T1000 (cell line): ENCODE measurements at places on chromosomes 7 and 10.

GRCh38 chr7:116284390-116284789 is 74.1 kb downstream of the TES start:
- no peak for DNase-seq

GRCh38 chr10:20677340-20677739 is 219.8 kb downstream of the NEBL start:
- no peak for DNase-seq

- DNase-seq: no peak
Observed at GRCh38 chr7:42527004-42527403, 290.0 kb upstream of the GLI3 start.

DNA sequence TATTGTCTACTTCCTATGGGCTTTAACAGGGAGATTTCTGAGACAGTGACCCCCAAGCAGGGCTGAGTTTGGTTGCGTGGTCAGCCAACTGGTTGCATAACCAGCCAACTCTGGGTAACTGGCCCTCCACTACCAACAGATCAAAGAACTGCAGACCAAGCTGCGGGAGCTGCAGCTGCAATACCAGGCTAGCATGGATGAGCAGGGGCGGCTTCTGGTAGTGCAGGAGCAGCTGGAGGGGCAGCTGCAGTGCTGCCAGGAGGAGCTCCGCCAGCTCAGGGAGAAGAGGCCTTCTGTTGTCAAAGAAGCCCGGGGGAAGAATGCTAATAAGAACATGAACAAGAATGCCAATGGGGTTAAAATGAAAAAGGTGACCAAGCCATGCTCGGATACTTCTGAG is 15.7 kb upstream of the FLNC start:
- no peak for DNase-seq

DNA sequence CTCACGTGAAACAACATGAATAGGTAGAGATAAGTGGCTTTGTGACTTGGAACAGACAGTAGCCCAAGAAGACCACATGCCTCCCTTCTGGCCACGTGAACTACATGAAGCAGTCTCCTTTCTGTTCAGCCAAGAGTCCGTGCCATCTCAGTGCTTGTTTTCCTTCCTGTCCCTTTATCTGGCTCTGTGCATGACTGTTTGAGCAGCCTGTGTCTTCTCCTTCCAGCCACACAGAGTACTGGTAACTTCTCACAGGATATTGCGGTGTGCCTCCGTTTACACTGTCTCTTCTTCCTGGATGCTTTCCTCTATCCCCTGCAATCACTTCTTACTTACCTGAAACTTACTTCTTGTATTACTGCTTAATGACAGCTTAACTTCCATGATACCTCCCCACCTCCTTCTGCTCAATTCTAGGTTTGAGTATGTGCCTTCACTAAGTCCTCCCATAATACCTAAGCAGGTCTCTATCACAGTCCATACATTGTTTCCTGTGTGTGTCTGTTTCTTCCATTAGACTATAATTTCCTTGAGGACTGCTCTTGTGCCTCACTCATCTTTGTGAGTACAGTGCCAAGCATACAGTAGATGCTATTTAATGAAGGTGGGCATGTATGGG is 748.7 kb downstream of the AUTS2 start:
- DNase-seq: no peak

DNA sequence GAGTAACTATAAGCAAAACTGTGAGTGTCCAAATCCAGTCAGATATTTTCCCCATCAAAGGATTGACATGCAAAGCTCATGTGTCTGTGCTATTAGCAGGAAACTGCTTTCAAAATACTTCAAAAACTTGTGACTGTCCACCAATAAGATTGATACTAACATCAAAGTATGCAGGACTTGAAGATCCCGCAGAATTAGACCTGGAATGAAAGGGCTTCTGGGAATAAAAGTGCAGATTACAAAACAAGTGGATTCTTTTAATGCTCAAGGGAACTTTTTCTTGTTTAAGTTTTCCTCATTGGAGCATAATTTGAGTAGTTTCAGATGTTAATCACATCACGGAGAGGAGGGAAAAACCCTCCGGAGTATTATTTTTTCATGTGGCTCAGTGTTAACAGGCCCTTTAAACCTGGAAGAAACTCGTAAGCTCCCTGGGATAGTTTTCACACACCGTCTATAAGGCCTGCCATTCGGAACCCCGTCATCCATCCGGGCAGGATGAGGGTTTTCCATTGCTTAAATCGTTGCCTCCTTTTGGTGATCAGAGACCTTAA is 33.9 kb upstream of the MKX start:
- no peak for DNase-seq

- no peak for DNase-seq
Observed at GRCh38 chr7:15921576-15921975, 235.1 kb upstream of the MEOX2 start.

- peak; percentile 64 for DNase-seq
Observed at GRCh38 chr7:13850185-13850752, 139.2 kb downstream of the ETV1 start.

DNA sequence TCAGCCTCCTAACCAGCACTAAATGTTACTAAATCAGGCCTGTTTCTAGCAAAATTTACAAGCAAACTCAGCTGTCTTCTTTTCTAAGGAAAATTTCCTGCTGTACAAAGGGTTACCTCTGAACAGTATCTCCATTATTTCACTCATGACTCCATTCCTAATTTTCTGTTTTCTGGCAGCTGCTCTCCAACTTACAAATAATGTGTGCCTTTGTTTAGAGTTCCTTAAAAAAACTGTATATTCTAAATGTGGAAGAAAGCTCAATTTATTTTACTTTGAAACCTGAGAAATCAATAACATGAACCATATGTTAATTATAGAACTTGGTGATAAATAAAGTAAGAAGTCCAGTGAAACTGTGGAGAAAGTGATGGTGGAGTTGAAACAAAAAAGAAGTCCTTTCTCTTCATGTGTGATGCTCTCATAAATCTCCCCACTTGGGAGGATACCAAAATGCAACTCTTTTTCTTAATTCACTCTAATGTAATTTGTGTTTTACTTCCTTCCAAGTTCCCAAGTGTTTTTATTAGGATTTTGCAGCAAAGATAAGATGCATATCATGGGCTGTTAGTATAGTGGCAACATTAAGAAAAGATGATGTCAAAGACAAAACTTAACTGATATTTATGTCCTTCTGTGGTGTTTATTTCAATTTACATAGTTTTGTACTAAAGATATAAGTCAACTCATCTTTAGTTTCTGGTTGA is 74.8 kb downstream of the CDK6 start:
- DNase-seq: no peak

- no peak for DNase-seq
Observed at GRCh38 chr7:100547872-100548271, 8.9 kb downstream of the AGFG2 start.

DNA sequence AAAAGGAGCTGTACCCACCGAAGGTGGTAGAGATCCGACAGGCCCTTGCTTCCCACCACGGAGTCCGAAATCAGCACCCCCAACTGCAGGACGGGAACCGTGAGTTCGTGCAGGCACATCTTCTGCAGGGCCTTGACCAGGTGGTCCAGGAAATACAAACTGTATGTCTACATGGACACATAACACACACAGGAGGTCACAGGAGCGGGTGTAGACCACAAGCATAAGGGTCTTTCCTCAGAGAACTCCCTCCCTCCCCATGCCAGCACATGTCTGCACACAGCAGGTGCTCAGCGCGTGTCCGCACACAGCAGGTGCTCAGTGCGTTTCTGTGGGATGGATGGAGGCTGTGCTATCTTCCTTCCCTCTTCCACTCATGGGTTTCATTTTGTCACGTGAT is 69.7 kb downstream of the CFAP46 start:
- DNase-seq: no peak

GRCh38 chr10:72702868-72703581 is 11.1 kb downstream of the MCU start:
- DNase-seq: no peak

DNA sequence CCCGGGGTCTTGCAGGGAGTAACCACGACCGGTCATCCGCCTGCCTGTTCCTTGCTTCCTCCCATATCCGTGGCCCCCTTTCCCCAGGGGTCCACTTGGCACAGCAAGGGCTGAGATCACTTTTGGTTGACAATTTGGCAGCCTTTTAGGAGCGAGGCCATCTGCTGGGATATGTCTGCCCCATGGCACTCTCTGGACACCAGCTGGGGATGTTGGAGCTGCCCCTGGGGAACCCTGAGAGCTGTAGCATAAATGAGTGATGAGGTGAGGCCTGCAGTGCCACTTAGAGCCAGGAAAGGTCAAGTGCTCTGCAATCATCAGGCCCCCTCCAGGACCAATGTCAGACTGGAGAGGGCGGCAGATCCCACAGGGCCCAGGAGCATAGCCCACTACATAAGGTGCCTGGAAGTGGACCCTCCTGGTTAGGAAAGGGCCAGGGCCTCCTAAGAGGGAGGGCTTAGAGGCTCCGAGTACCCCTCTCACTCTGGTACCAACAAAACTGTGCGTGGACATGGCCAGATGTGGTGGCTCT is 92.1 kb downstream of the HIP1 start:
- DNase-seq: no peak

- DNase-seq: no peak
Observed at GRCh38 chr10:133226251-133226808, 3.7 kb upstream of the UTF1 start.

GRCh38 chr7:31761646-31762045 is 74.6 kb downstream of the PPP1R17 start:
- DNase-seq: no peak

- no peak for DNase-seq
Observed at GRCh38 chr7:28088032-28088431, 92.6 kb downstream of the JAZF1 start.

- no peak for DNase-seq
Observed at GRCh38 chr10:63899673-63900300, 378.6 kb downstream of the REEP3 start.

DNA sequence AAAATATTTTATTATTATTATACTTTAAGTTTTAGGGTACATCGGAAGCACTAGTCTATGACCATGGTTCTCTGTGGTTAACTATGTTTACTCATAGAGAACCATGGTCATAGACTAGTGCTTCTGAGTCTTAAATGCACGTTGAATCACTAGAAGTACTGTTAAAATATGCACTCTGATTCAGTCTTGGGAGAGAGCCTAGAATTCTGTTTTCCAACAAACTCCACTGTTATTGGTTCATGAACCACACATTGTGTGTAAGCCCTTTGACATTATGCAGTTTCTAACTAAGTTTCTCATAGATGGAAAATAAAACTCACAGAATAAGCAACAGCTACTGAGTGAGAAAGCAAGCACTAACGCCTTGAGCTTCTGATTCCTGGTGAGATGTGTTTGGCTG is 1120.6 kb downstream of the SORCS1 start:
- no peak for DNase-seq

GRCh38 chr10:12781976-12782375 is 219.5 kb downstream of the CCDC3 start:
- DNase-seq: no peak

GRCh38 chr10:92692080-92692671 is 2.4 kb downstream of the HHEX start:
- DNase-seq: no peak

- DNase-seq: peak; percentile 91
Observed at GRCh38 chr7:2353936-2354185, 766 bp upstream of the EIF3B start.

GRCh38 chr10:26274391-26274790 is 57.8 kb downstream of the GAD2 start:
- DNase-seq: no peak

- no peak for DNase-seq
Observed at GRCh38 chr10:132409667-132410028, 12.6 kb downstream of the PWWP2B start.

GRCh38 chr7:116317907-116318306 is 107.6 kb downstream of the TES start:
- DNase-seq: no peak

- no peak for DNase-seq
Observed at GRCh38 chr7:69232445-69233376, 365.6 kb upstream of the AUTS2 start.

DNA sequence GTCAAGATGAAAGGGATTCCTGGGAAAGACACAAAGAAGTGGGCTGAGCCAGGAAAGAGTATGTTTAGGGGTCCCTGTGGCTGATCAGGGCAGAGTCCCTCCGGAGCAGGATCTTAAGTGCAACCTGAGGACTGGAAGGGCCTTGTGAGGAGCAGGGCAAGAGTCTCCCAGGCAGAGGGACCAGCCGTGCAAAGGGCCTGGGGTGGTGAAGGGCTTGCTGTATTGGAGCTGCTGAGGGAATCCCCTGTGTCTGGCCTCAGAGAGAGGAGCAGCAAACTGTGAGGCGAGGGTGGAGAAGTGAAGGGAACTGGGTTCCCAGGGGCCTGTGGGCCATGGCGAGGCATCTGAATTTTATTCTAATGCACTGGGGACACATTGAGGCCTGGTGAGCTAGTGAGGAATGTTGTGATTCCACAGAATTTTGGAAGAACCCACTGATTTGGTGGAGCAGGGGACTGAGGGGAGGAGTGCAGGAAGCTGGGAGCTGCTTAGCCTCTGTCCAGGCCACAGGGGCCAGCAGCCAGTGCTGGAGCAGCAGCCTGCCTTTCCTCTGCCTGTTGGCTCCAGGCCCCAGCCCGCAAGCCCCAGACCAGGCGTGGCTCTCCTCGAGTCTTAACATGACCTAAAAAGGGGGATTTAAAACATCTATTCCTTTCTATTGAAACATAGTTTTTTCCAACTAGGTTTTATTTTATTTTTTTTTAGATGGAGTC is 138.4 kb upstream of the IGFBP3 start:
- DNase-seq: no peak
